ENCODE measurements at places on chromosomes 2 and 18. TPM values are rescaled to one million over a fixed set of nuclear protein-coding genes. Genes with fewer than 3 reads are reported as not detected.

IGFBP5 gene
- total RNA-seq, result 5.9 TPM

IL1RN gene
- not detected for total RNA-seq

GCG gene
- total RNA-seq, result not detected

NAT8 gene
- total RNA-seq, result not detected

TMEM198 gene
- total RNA-seq, result not detected

TUBB8B gene
- not detected for total RNA-seq

GULP1 gene
- total RNA-seq, result 80.2 TPM

PLA2R1 gene
- 14.4 TPM for total RNA-seq

B4GALT6 gene
- total RNA-seq, result 7.8 TPM

MAIP1 gene
- 28.9 TPM for total RNA-seq

NYAP2 gene
- not detected for total RNA-seq

LCT gene
- not detected for total RNA-seq

HOXD1 gene
- total RNA-seq, result 4.3 TPM

ANKRD30B gene
- not detected for total RNA-seq

FSHR gene
- total RNA-seq, result not detected

PXDN gene
- total RNA-seq, result 217 TPM

SATB2 gene
- total RNA-seq, result 0.32 TPM

RAPH1 gene
- total RNA-seq, result 14.6 TPM

VIT gene
- 0.76 TPM for total RNA-seq

PLCD4 gene
- 0.97 TPM for total RNA-seq

FBXO48 gene
- total RNA-seq, result 0.61 TPM

HOXD4 gene
- total RNA-seq, result 0.65 TPM

ERBB4 gene
- total RNA-seq, result under 0.01 TPM

C2orf92 gene
- 2.3 TPM for total RNA-seq

DOCK10 gene
- total RNA-seq, result 13.7 TPM

SLC5A7 gene
- total RNA-seq, result not detected

ANKRD29 gene
- not detected for total RNA-seq

TOGARAM2 gene
- not detected for total RNA-seq

NPPC gene
- not detected for total RNA-seq

SLC4A3 gene
- under 0.01 TPM for total RNA-seq

CRACDL gene
- total RNA-seq, result 7.3 TPM

CYP26B1 gene
- total RNA-seq, result under 0.01 TPM

ANKRD30BL gene
- not detected for total RNA-seq

DNAJC5G gene
- total RNA-seq, result not detected

REG1B gene
- not detected for total RNA-seq

RPRM gene
- not detected for total RNA-seq

SIX3 gene
- total RNA-seq, result not detected

COL4A4 gene
- total RNA-seq, result not detected

CD207 gene
- total RNA-seq, result 0.30 TPM

TSPYL6 gene
- not detected for total RNA-seq

ACMSD gene
- not detected for total RNA-seq

TMEM247 gene
- total RNA-seq, result not detected

CRYGC gene
- not detected for total RNA-seq

RPE gene
- 132 TPM for total RNA-seq

RNF125 gene
- 0.30 TPM for total RNA-seq
